ENCODE measurements at places on chromosomes 5 and 9.

GRCh38 chr9:19104515-19105282 lies 2.0 kb upstream of the HAUS6 start:
- DNase-seq = no peak

DNA sequence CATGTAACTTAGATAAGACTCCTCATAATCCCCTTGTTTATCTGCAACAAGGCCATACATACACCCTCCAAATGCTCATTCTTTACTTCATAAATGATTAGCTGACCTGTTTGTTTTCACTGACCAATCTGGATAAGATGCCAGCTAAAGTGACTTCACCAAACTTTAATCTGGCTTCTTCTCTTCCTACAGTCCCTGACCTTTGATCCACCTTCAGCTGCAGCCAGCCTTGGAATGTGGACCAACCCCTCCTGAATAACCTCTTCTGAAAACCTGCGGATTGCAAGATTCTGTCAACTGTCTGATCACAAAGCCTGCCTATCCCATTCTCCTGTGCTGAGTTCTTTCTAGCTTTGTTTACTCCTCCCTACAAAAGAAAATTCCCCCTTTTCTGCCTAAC lies 476.8 kb downstream of the LRRC70 start:
- DNase-seq = no peak

DNA sequence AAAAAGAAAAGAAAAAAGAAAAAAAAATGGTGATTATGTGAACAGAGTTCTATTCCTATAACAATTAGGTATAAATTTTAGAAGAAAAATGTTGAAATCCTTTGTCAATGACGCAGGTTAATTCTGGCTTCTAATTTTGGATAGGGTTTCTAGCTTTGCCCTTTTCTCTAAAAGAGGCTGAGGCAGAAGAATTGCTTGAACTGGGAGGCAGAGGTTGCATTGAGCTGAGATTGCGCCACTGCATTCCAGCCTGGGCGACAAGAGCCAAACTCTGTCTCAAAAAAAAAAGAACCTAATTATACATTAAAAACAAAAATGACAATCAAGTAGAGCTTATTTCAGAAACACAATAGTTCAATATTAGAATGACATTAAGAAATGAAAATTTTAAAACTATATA lies 2.9 kb downstream of the STXBP1 start:
- no peak for DNase-seq

- DNase-seq = no peak
Observed at GRCh38 chr5:149041242-149041641, 21.6 kb downstream of the SH3TC2 start.

- no peak for DNase-seq
Observed at GRCh38 chr5:63131626-63132285, 553.1 kb downstream of the LRRC70 start.

- no peak for DNase-seq
Observed at GRCh38 chr5:97548739-97549080, 365.7 kb upstream of the RIOK2 start.

DNA sequence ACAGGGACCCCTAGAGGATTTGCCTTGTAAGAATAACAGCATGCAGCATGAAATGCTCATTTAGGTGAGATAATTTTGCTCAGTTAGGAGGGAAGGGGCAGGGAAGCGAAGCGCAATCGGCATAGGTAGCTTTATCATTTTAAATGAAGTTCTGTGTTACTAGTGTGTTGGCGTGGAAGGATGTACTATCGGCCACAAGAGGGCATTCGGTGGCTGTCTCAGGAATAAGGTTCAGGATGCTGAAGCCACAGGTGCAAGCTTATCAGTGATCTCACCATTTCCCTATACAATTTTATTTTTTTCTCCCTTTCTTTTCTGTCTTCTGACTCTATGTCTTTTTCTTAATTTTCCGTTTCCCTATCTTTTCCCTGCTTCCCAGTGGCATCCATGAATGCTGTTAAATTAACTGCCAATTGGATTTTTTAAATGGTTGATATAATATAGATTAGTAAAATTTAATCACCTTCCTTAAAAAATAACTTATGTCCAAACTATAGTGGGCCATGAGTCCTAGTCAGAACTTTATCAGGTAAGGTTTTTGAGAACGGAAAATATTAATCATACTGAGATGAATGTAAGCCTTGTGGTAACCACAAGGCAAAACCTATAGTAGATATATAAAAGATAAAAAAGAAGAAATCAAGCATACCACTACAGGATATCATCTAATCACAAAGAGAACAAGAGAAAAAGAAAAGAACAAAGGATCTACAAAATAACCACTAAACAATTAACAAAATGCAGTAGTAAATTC lies 1.2 kb upstream of the INSL6 start:
- DNase-seq = peak; percentile 76

GRCh38 chr9:91162784-91163443 lies 198.8 kb downstream of the AUH start:
- peak; percentile 92 for DNase-seq

DNA sequence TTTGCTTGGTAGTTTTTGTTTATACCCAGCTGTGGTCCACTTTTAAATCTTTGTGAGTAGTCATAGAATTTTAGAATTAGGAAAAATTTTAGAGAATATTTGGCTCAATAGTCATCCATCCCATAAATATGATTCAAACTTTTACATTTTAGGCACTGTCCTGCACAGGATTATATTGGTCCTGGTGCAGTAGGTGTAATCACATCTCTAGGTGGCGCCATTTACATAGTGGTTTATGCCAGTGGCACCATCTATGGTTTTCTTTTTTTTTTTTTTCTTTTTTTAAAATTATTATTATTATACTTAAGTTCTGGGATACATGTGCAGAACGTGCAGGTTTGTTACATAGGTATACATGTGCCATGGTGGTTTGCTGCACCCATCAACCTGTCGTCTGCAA lies 260.7 kb upstream of the KCNN2 start:
- DNase-seq = no peak

DNA sequence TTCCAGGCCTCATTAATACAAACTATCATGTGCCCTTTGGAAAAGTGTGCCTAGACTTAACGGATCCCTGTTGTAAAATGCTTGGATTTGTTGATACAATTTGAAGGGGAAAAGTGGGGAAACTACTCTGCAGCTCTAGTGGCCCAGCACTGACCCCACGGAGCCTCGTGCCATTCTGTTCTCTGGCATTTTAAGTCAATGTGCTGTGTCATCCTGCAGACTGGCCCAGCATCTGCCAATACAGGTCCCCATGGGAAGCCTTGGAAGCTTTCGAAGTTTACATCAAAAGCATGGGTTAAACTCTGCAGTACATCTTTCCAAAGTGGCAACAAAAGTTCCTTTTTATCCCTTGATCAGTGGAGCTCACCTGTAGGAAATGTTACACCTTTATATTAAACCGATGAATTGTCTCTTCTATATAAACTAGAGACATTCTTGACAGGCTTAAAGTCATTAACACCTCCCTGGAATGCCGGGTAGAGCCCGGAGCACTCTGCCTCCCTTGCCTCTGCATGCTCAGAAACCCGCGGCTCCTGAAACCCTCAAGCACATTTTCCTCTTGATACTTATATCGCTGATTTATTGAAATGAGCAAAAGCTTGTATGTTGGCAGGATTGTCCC lies 596.0 kb upstream of the ADAMTS16 start:
- no peak for DNase-seq

GRCh38 chr5:138650196-138650595 lies 75.0 kb upstream of the HSPA9 start:
- DNase-seq = no peak

GRCh38 chr5:42858031-42858643 lies 46.4 kb upstream of the SELENOP start:
- no peak for DNase-seq

DNA sequence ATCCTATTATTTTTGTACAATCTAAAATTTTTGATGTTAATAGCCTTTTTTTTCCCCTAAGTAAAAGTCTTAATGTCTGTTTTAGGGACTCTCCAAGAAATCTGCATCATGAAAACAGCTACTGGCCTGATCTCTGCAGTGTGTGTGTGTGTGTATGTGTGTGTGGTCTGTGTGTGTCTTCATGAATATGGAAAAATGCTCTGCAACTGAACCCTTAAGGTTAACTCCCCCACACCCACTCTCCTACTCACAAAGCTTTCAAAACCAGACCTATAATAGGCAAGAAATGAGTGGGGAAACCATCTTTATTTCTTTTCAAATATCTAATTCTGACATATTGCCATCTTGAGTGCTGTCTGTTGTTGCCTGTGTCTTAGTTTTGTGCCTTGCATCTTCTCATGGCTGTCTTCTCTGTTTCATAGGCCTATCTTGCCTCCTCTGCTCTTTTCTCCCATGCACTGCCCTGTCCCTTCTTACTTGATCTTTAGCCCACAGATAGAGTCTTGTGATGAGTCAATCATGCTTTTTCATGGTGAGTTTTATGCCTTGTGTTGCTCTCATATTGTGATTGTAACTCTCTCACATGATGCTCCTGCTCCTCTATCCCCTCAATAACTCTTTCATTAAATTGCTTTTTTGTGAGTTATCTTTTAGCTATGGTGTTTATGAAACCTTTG lies 68.3 kb downstream of the CHSY3 start:
- DNase-seq = no peak
